Bronchial smooth muscle cell (primary cell): ENCODE measurements at places on chromosomes 12 and 14. TPM values are rescaled to one million over a fixed set of nuclear protein-coding genes. Genes with fewer than 3 reads are reported as not detected.

The SLC22A17 gene
- 13.2 and 16.7 TPM in 2 replicates for total RNA-seq

The AQP2 gene
- total RNA-seq, result not detected in 2 replicates

The CMA1 gene
- not detected in 2 replicates for total RNA-seq

The JPH4 gene
- total RNA-seq, result under 0.01 TPM in 1 of 2 replicates, not detected in the other

The GDF11 gene
- total RNA-seq, result 4.5 and 5.0 TPM in 2 replicates

The MYF5 gene
- not detected in 2 replicates for total RNA-seq

The TEX52 gene
- not detected in 2 replicates for total RNA-seq
